ENCODE measurements at places on chromosomes 11 and 22.

- DNase-seq: no peak
These were observed 407.3 kb downstream of the TMEM135 start for GRCh38 chr11:87444993-87445392.

- no peak for DNase-seq
These were observed 8.5 kb downstream of the SIDT2 start for GRCh38 chr11:117187007-117187406.

DNA sequence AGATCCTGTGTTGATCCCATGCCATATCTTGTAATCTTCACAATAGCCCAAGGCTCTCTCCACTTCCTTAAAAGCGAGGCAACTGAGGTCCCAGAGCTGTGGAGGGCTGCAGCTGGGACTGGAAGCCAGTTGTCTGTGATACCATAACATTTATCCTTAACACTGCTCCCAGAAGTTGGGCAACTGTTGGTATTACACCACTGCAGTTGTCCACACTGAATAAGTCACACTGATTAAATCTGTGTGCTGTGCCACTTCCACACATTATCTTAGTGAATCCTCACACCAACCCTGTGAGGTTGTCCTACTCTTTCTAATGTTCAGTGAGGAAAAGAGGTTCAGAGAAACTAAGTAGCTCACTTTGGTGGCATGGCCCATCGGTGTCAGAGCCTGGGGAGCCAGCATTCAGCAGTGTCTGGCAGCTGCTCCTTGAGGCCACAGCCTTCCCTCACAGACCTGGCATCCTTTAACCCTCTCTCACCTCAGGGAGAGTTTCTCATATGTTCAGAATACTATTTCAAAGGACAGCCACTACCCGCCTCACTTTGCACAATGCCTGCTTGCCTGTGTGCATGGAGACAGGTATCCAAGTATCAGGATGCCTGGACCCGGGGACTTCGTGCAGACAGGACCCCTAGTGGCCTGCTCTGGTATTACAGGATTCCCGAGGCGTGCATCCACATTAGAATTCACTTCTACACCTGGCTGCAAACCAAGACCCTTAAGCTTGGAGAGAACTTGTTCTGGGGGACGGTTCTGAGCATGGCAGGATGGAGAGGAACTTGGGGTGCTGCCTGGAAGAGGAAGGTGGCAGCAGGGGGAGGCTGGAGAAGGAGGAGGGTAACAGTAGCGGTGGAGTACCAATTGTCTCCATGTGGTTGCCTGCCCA is 221.9 kb upstream of the TBCEL start:
- DNase-seq: peak; percentile 79

DNA sequence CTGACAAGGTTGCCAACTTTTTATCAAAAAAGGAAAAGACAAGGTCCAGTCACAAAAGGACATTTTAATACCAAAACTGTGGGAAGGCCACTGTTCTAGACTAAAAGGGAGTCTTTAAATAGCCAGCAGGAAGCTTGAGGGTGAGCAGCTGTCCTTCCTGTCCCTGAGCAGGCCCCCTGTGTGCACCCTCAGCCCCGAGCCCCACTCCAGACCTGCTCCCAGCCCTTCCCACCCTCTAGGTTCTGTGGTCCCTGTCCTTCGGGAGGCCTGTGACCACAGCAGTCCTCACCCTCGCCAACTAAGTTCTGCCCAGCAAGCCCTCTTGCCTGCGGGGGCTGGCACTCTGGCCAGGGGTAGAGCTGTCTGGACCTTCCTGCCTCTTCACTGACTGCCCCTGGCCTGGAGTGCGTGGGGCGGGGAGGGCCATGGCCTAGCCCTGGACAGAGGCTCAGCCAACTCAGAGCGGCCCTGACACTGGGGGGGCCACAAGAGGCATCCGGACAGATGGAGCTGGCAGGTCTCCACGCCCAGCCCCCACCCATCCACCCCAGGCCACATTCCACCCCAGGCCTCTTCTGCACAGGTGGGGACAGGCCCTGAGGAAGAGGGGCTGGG is 1.6 kb upstream of the PLXNB2 start:
- DNase-seq: no peak

DNA sequence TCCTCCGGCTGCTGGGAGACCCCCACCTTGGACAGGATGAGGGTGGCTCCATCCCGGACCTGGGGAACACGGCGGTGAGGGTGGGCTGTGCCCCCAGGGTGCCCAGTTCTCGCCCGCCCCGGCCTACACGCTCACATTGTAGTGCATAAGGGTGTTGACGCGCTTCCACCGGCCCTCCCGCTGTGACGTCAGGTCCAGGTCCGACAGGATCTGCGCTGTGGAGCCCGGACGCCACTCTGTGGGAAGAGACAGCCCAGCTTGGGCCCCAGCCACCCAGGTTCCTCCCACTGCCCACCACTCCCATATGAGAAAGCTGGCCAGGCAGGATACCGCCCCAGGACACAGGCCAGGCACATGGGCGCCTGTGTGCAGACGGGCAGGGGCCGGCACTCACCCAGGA is 8.3 kb upstream of the MAPK11 start:
- DNase-seq: no peak

DNA sequence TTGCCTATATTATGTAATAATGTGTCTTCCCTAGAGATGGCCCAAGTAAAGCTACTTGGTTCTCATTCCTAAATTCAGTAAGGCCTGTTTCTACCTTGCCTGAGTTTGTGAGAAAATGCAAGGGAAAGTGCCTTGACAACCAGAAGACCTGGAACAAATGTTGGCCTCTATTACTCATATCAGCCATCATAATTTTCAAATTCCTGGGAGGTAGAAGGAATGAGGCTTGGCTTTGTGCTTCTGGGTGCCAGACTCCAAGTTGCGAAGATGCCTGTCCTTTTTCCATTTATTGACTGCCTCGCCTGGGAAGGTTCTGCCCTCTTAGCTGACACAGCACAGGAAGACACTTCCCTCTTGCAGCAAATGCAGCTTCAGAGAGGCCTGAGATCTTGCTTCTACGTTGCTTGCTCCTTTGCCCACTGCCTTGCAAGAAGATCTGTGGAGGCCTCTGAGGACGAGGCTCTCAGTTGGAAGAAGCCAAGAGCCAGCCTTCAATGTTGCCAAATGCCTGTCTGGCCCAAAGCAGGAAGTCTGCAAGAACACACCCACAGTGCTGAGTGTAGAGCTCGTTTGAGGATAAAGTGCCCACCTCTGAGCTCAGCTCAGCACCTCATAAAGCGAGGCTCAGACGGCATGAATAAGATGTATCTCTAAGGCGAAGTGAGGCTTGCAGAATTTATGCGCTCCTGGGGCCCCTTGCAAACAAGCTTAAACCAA is 120.1 kb downstream of the GALNT18 start:
- no peak for DNase-seq
